Left lung (tissue), 14 donors: ENCODE measurements at places on chromosomes 3 and 15. TPM values are rescaled to one million over a fixed set of nuclear protein-coding genes. Genes with fewer than 3 reads are reported as not detected.
A peak's percentile ranks its signal among the peaks of the same experiment; 100 is the strongest.

GRCh38 chr3:40844896-40845295 is 320.1 kb downstream of the ZNF621 start:
- H3K36me3 ChIP-seq: no peaks in the 10 kb centered on the region
- no peaks in the 10 kb centered on the region for H3K4me1 ChIP-seq
- H3K27ac ChIP-seq: no peak overlapping the region

DNA sequence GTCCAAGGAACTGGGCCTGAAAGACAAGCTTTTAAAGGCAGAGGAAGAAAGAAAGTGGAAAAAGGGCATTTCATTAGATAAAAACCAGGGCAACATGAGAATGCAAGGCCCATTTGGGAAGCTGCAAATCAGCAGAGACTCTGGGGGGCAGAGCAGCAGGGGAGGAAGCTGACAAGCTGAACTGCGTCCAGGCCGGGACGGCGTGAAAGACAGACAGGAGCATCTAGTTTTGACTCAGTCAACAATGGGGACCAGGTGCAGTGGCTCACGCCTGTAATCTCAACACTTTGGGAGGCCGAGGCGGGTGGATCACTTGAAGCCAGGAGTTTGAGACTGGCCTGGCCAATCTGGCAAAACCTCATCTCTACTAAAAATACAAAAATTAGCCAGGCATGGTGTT is 69.9 kb downstream of the CDC25A start:
- no peak overlapping the region for H3K4me3 ChIP-seq
- H3K4me1 ChIP-seq: no peaks in the 10 kb centered on the region
- H3K36me3 ChIP-seq: no peaks in the 10 kb centered on the region
- DNase-seq: no peak

The DAZL gene
- not detected for total RNA-seq

The NPAP1 gene
- total RNA-seq: 0.13 TPM

- no peak overlapping the region for H3K4me3 ChIP-seq
- DNase-seq: no peak
- no peak overlapping the region for H3K27ac ChIP-seq
- H3K4me1 ChIP-seq: no peaks in the 10 kb centered on the region
These were observed 80.4 kb upstream of the LMCD1 start for GRCh38 chr3:8421267-8421666.

DNA sequence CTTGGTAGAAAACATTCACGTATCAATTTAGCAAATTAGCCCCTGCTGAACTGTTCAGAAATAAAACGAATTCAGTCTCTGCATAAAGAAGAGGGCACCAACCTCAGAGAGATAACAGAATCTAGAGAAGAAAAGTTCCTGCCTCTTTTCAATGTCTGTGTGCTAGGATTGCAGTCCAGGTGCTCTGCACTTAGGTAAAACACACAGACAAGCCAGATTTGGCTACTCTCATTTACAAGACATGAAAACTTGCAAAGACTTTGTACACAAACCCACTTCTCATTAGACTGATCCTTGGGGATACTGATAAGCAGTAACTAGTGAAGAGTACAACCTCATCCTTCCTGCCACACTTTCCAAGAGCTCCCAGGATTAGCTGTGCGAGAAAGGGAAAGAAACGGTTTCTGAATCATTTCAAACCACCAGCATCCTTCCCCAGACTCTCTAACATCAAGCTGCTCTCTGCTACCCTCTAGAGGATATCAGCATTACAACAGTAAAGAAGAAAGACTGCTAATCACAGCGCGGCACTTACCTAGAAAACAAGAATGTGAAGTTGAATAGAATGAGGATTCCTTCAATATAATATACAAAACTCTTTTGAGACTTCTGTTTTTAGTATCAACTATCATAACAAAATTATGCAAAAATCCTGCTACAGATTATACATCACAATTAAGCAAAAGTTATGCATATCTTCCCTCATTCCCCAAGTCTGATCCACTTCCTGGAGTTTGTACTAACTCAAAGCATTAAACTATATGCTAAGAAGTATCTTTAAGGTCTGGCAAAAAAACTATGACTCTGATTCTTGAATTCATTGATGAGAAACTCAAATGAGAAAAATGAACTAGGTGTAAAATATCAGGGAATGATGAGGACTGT is 306.4 kb downstream of the MAGI1 start:
- H3K36me3 ChIP-seq: no peaks in the 10 kb centered on the region
- no peak overlapping the region for H3K4me3 ChIP-seq
- H3K4me1 ChIP-seq: peaks cover 7% of the 10 kb centered on the region
- no peaks in the 10 kb centered on the region for H3K27me3 ChIP-seq
- no peak overlapping the region for H3K27ac ChIP-seq

DNA sequence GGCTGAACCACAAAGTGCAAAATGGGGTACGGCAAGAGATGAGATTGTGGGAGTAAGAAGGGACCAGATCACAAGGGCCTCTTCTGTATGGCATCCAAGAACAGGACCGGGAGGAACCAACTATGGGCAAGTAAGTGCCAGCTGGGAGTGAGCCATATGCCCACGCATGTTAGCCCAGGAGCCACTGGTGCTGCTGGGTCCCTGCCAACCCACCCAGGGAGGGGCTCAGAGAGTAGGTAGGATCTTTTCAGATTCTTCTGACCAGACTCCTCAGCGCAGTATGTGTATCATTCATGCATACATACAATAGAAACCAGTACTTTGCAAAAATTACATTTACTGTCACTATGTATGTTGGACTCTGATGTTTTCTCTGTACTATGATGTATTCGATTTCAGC is 54.0 kb downstream of the RAB11A start:
- no peaks in the 10 kb centered on the region for H3K36me3 ChIP-seq
- no peaks in the 10 kb centered on the region for H3K27me3 ChIP-seq

- DNase-seq: peak; percentile 62
- H3K4me3 ChIP-seq: peak within 1 kb of the TSS; percentile 41
- H3K36me3 ChIP-seq: no peaks in the 10 kb centered on the region
These were observed at the start of gene CACNA2D2 for GRCh38 chr3:50503504-50504342. Gene CACNA2D2, minus strand, starts transcription at chr3:50503634. Its CDS starts 211 bp downstream, at chr3:50503423.

The GUCA1C gene
- not detected for total RNA-seq

- no peak overlapping the region for H3K27ac ChIP-seq
- no peak overlapping the region for H3K4me3 ChIP-seq
- H3K36me3 ChIP-seq: no peaks in the 10 kb centered on the region
- no peak for DNase-seq
- no peaks in the 10 kb centered on the region for H3K27me3 ChIP-seq
- H3K4me1 ChIP-seq: no peaks in the 10 kb centered on the region
These were observed 54.8 kb downstream of the ZNF609 start for GRCh38 chr15:64515196-64515595.

GRCh38 chr3:61685755-61686154 is 124.4 kb downstream of the PTPRG start:
- no peak overlapping the region for H3K27ac ChIP-seq
- H3K36me3 ChIP-seq: no peaks in the 10 kb centered on the region
- no peak for DNase-seq
- H3K4me3 ChIP-seq: no peak overlapping the region
- H3K27me3 ChIP-seq: no peaks in the 10 kb centered on the region

DNA sequence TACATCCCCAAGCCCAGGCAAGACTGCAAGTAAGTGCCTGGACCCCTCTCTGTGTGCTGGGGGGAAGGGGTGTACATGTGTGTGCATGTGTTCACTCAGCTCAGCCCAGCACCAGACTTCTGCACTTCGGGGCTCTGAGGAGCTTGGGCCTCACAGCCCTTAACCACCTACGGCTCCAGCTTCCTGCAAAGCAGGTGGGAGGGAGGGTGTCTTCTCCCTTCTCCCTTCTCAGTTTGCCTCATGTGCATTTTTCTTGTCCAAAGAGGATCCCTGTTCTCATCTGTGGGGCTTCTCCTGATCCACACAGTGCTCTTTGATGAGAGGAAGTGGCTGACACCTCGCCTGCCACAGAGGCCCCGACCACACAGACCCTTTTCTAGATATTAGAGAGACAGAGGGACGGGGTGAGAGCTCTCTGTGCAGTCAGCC is 69.3 kb downstream of the MESD start:
- H3K4me3 ChIP-seq: no peak overlapping the region
- no peaks in the 10 kb centered on the region for H3K27me3 ChIP-seq
- H3K4me1 ChIP-seq: no peaks in the 10 kb centered on the region
- H3K27ac ChIP-seq: no peak overlapping the region
- no peaks in the 10 kb centered on the region for H3K36me3 ChIP-seq
- no peak for DNase-seq

- no peaks in the 10 kb centered on the region for H3K36me3 ChIP-seq
- no peak overlapping the region for H3K4me3 ChIP-seq
- H3K27ac ChIP-seq: no peak overlapping the region
- H3K4me1 ChIP-seq: no peaks in the 10 kb centered on the region
These were observed 325.9 kb upstream of the CTDSPL start for GRCh38 chr3:37535526-37536432.

DNA sequence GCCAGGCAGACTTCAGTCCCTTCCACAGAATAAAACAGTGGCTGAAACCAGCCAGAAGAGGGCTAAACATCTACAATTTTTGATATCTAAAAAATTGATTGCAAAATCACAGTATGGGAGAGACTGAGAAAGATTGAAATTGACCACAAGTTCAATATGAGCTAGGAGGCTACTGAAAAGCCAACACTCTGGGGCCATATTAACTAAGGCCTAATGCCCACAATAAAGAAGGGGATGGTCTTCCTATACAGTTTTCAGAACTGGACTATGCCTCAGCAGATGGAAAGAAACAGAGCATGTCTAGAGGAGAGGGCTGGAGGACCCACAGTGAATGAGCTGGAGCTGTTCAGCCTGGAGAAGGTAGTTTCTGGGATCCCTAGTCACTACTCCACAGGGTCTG is 53.2 kb downstream of the WNT7A start:
- no peak for DNase-seq
- H3K4me1 ChIP-seq: no peaks in the 10 kb centered on the region
- H3K36me3 ChIP-seq: no peaks in the 10 kb centered on the region
- H3K4me3 ChIP-seq: no peak overlapping the region
- no peak overlapping the region for H3K27ac ChIP-seq

The GABRG3 gene
- total RNA-seq: not detected

DNA sequence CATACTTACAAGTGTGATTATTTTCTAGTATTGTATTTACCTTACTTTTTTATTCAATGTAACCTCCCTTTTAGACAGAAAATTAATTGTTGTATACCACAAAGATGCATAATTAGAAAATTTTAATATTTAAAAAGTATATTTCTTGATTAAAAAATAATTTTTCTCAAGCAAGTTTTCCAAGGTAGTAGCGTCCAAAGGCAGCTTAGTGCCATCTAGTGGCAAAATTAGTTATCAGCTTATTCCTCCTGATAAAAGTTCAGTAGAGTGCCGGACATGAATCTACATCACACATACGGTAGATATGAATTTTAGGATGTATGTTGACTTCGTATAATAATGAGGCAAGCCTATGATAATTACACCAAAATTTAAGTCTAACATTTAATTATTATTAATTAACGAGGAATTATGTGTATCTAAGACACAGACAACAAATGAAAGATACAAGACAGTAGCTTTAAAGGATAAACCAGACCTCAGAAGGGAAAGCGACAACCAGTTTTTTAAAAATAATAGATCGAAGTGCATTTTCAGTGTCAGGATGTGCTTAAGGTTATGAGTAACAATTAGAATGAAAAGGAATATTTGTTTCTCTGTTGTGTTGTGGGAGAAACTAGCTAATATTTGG is 405.9 kb downstream of the ROBO1 start:
- H3K4me1 ChIP-seq: no peaks in the 10 kb centered on the region
- no peak overlapping the region for H3K27ac ChIP-seq
- no peak overlapping the region for H3K4me3 ChIP-seq
- H3K36me3 ChIP-seq: no peaks in the 10 kb centered on the region
- peak; percentile 42 for DNase-seq

The IL12A gene
- total RNA-seq: 0.61 TPM

The ZIC1 gene
- total RNA-seq: not detected

DNA sequence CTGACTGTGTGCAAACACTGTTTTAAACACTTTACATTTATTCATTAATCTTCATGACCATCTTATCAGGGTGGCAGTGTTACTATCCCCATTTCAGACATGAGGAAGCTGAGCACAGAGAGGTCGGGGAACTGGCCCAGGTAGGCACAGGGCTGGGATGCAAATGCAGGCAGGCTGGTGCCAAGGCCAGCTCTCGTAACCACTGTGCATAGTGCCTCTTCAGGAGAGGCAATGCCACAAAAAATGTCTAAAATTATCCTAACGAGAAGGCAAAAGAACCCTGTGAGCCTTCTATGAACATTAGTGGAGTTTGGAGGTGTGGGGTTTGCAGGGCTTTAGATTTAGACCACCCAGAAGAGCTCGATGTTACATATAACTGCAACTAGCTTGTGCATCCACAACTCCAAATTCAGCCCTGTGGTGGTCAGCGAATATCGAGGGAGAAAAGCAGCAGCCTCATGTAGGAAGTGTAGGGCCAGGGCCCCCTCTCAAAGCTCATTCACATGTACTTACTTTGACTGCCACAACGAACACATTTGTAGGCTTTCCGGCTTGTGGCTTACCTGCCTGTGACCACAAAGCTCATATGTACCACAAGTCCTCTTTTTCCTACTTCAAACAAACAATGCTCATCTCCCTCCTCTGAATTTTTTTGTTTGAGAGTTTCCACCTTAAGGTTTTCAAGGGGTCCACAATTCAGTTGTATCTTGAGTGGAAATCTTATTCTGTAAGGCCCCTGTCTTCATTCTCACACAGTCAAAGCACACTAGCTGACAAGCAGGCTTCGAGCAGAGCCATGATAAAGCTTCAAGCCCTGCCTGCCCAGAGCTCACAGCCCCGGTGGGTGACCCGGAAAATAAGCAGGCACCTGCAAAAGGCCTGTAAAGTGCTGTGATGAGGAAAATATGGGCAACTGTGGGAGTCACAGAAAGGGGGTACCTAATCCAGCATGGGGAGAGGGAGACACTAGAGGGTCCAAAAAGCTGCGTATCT is 722.9 kb upstream of the CFAP20DC start:
- H3K36me3 ChIP-seq: no peaks in the 10 kb centered on the region
- no peak for DNase-seq
- no peak overlapping the region for H3K27ac ChIP-seq
- no peak overlapping the region for H3K4me3 ChIP-seq
- no peaks in the 10 kb centered on the region for H3K27me3 ChIP-seq

DNA sequence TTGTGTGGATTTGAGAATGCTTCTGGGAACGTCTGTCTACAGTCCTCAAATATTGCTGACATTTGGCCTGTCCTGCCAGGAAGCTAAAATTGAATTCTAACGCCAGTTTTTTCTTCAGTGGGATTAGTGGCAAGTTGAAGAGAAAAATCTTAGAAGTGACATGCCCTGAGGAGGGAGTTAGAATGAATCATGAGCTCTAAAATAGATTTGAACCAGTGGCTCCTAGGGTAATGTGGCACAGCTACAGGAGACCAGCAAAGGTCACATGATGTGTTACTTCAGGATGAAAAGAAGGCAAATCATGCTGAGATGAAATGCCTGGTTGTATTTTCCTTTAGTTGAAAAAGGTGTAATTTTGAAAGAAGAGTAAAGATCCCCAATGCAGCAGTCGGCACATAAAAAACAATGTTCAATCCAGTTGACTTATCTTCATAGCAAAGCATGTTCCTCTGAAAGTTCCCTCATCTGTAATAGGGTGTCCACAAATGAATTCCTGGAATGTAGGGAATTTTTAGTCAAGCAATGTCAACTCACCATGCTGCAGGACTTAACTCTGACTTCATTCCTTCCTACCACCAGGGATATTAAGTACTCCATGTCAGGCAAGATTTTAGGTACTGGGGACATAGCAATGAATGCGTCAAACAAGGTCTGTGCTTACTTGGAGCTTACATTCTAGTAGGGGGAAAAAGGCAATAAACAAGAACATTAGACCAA is 171.6 kb downstream of the CADPS start:
- H3K4me1 ChIP-seq: no peaks in the 10 kb centered on the region
- H3K27ac ChIP-seq: no peak overlapping the region
- H3K4me3 ChIP-seq: no peak overlapping the region
- DNase-seq: no peak
- H3K27me3 ChIP-seq: no peaks in the 10 kb centered on the region

- H3K36me3 ChIP-seq: no peaks in the 10 kb centered on the region
- H3K4me1 ChIP-seq: no peaks in the 10 kb centered on the region
- H3K27ac ChIP-seq: no peak overlapping the region
- H3K4me3 ChIP-seq: no peak overlapping the region
- DNase-seq: no peak
These were observed 293.5 kb upstream of the SUCLG2 start for GRCh38 chr3:67947808-67948508.

The WDR76 gene
- 8.6 TPM for total RNA-seq
